Right renal pelvis (tissue), 4 donors: ENCODE measurements at places on chromosomes 5 and 9. TPM values are rescaled to one million over a fixed set of nuclear protein-coding genes. Genes with fewer than 3 reads are reported as not detected.

- no peak for DNase-seq
Observed at GRCh38 chr5:108765647-108766046, 17.9 kb downstream of the FER start.

- no peak for DNase-seq
Observed at GRCh38 chr5:172504701-172505402, 50.5 kb upstream of the SH3PXD2B start.

GRCh38 chr9:103991698-103992097 is 102.4 kb upstream of the SMC2 start:
- no peak for DNase-seq

DNA sequence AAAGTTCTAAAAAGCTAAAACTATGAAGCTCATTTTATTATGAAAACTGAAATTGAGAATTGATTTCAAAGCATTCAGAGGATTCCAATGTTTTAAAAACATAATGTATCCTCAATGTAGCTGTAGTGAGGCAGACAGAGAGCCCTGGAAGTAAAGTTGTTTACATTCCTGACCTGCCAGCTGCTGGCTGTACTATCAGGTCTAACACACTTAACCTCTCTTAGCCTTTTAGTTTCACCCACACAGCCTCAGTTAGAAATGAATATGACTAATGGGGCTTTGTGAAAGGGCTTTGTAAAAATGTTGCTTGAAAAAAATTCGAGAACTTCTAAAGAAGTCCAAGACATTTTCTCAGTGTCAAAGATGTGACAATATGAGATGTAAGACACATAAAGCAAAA is 122.6 kb downstream of the FBXL17 start:
- DNase-seq, result no peak

DNA sequence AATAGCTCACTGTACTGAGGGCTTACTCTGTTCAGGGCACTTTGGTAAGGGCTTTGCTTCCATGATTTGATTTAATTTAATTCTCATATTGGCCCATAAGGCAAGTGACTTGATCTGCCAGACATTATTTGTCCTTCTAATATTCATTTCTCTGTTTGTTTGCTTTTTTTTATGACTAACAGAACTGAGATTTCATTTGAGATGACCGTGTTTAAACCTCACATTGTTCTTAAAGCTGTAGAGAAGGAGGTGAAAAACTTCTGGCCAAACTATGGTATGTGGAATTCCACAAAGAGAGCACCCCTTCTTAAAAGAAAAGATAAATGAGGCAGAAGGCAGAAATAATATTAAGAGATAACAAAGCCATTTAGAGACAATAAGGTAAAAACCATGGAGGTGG is 775.6 kb upstream of the ACO1 start:
- DNase-seq, result no peak

DNA sequence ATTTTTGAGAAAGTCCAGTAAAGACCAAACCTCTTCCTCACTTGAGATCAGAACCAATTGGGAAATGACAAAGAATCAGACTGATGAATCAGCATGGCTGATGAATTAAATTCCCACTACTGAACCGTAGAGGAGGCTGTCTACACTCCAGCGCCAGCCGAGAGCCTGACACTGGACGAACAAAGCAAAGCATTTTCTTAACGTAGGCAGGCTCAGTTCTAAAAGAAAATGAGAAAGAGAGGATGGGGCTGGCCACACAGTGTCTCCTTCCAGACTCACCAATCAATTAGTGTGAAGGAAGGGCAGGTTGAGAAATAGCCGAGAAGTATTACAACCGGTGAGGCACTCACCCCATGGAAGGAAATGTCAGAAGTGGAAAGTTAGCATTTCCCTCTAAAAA is 49.4 kb downstream of the ITGA1 start:
- DNase-seq, result no peak

GRCh38 chr5:57824623-57825022 is 342.0 kb upstream of the ACTBL2 start:
- no peak for DNase-seq

GRCh38 chr9:21589344-21590056 is 107.4 kb upstream of the IFNE start:
- DNase-seq, result no peak

- DNase-seq, result no peak
Observed at GRCh38 chr9:113641100-113641885, 177.8 kb downstream of the RGS3 start.

GRCh38 chr5:14429101-14430050 is 152.2 kb upstream of the OTULINL start:
- no peak for DNase-seq

- no peak for DNase-seq
Observed at GRCh38 chr9:97041898-97042297, 3.0 kb upstream of the CTSV start.

GRCh38 chr5:159106193-159106568 is 6.5 kb upstream of the EBF1 start:
- no peak for DNase-seq

GRCh38 chr5:79120221-79120620 is 8.6 kb downstream of the BHMT start:
- no peak for DNase-seq

DNA sequence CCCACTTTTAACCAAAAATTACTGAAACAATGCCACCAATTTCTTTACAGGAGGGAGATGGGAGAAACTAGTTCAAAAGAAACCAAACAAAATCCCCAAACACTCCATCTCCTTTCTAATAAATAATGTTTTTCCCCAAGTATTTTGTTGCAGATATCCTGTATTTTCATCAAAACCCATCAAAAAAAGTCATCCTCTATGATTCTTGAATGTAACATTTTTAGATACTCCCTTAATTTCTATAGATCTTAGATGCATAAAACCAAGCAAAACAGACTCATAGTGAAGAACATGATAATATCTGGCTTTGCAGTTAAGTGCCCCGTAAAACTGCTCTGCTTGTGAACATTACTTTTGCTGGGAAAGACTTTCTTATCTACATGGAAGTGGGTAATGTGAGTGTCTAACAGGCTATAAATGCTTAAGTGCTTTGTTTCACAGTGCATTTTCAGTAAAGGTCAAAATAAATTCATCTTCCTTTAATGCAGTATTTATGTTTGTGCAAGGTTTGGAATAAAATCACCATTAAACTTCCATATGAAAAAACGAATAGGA is 77.3 kb upstream of the TBCA start:
- DNase-seq, result no peak

GRCh38 chr9:19967216-19967887 is 178.5 kb upstream of the SLC24A2 start:
- DNase-seq, result no peak

DNA sequence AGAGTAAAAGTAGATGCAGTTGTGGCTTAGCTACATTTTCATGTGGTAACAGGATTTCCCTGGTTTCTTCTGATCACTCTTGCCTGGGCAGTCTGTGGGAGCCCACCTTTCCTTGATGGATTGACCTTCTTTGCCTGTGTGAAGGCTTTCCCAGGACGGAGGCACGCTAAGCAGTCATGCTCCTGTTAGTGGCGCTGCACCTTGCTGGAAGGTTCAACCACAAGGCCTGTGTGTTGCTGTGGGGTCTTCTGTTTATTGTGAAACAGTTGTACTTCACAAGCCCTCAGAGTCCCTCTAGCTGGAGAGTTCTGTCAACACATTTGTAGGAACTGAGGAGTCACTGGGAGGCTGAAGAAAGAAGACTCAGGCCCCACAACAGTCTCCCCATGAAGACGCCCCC is 402.0 kb downstream of the IRX1 start:
- DNase-seq, result no peak

DNA sequence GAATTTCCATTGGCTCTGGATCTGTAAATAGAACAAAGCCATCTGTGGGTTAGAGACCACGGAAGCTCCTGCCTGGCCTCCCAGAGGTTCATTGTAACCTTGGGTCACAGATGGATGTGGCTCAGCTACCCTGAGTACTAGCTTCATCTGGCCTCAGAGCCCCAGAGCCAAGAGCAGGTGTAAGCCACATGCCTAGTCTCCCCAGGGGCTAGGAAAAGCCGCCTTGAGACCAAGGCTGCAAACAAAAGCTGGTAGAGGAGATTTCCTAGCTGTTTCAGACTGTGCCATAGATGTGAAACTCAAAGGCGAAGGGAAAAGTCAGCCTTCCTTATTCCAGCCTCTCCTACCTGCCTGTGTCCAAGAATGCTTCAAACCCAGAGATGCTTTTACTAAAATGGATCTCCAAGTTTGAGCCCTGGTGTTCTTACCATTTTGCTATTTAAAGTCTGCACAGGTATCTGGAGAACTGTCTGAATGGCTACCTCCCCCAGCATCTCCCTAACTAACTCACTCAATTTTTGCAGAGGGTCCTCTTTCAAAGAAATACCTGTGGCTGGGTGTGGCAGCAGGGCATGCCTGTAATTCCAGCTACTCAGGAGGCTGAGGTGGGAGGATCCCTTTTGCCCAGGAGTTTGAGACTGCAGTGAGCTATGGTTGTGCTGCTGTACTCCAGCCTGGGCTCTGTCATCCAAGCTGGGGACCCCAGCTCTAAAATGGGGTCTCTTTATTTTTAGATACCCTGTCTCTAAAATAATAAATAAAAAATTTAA is 42.3 kb upstream of the MAP1B start:
- DNase-seq, result no peak

- no peak for DNase-seq
Observed at GRCh38 chr5:139296862-139297326, 3.4 kb downstream of the MATR3 start.

DNA sequence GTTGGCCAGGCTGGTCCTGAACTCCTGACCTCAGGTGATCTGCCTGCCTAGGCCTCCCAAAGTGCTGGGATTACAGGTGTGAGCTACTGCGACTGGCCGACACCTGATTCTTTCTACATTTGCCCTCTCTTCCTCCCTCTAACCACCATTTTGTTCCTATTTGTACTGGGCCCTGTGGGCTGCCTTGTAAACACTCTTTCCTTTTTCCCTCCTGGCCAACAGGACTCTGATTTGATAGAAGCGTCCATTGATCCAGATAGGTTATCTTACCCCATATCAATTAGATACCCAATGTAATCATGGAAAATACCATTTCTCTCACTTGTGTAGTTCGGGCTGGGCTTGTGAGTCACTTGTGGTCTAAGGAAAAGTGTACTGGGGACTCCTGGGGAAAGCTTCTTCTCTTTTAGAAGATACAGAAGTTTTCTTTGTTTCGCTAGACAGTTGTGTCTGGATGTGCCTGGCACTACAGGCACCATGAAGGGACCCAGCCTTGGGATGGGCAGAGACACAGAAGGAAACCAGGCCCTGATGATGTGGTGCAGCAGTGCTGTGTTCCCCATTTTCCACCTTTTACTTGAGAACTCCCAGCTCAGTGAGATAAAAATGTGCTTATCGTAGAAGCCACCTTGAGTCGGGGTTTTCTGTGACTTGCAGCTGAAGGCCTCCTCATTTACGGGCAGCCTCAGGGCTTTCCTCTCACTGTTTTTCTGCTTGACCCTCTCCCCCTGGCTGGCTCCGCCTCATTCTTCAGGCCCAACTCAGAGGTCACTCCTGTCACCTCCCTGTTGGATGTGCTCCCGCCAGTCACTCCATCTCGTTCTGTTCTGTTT is 32.8 kb upstream of the CPEB4 start:
- DNase-seq, result no peak

DNA sequence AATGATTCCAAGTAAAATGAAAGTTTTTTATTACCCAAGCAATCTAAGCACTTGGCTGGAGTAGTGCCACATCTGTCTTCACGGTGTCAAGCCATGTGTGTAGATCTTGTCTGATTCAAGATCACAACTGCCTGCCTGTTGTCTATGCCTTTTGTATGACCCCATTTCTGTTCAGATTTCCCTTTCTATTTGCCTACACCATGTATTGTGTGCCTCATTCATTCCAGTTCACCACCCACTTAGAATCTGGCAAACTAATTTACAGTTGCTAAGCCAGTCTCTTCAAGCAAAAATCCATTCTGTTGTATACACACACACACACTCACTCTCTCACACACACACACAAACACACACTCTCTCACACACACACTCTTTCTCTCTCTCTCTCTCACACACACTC is 33.7 kb downstream of the GLDC start:
- no peak for DNase-seq

DNA sequence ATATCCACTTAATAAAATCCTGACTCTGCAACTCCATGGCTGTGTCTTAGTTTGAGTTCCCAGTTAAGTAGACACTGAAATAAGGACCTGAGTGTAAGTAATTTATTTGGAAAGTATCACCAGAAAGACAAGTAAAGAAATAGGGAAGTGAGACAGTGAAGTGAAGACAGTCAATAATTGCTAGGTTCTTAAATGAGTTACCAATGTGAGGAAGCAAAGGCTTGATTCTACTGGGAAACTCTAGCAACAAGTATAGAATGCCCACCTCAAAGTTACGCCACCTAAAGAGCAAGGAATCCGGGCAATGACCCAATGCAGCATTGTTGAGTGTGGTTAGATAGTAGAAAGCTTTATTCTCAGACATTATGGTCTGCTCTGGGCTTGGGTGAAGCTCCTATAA is 383.9 kb downstream of the TLR4 start:
- DNase-seq, result no peak

- DNase-seq, result no peak
Observed at GRCh38 chr5:17477043-17477442, 21.0 kb upstream of the TAF11L2 start.

DNA sequence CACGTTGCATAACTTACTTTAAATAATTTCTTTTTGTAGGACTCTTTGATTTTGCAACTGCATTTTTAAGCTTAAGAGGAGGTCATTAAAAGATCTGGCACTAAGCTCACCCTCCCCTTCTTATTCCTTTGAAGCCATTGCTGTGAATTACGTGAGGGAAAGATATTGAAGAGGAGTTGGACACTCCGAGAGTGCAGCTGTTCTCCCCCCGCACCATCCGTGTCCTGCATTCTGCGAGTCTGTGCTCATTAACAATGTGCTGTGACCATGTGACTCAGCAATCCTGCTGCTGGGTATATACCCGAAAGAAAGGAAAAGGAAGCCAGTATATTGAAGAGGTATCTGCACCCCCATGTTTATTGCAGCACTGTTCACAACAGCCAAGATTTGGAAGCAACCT is 40.0 kb downstream of the NXNL2 start:
- DNase-seq, result no peak

The F2RL1 gene
- polyA plus RNA-seq, result 44.5 TPM

The NTNG2 gene
- 0.17 TPM for polyA plus RNA-seq

The GKAP1 gene
- 16.2 TPM for polyA plus RNA-seq

The CDO1 gene
- 28.6 TPM for polyA plus RNA-seq

The CDK7 gene
- 44.6 TPM for polyA plus RNA-seq

The SMIM27 gene
- polyA plus RNA-seq, result 15.5 TPM

The PCDHGA3 gene
- polyA plus RNA-seq, result 3.2 TPM

The HNRNPAB gene
- 150 TPM for polyA plus RNA-seq

The SLC1A3 gene
- 3.4 TPM for polyA plus RNA-seq

The APBA1 gene
- 19.6 TPM for polyA plus RNA-seq

The ZNF462 gene
- 20.7 TPM for polyA plus RNA-seq

The CCDC192 gene
- 0.91 TPM for polyA plus RNA-seq

The DND1 gene
- polyA plus RNA-seq, result 0.14 TPM

The ADAMTSL2 gene
- 1.6 TPM for polyA plus RNA-seq

The PTGES gene
- polyA plus RNA-seq, result 5.4 TPM
